Thoracic aorta endothelial cell (primary cell): ENCODE measurements at places on chromosomes 2 and 18. TPM values are rescaled to one million over a fixed set of nuclear protein-coding genes. Genes with fewer than 3 reads are reported as not detected.

Gene ZAP70
- under 0.01 TPM in 1 of 2 replicates, not detected in the other for total RNA-seq

Gene NT5C1B
- not detected in 2 replicates for total RNA-seq

Gene IL37
- not detected in 2 replicates for total RNA-seq

Gene PTMA
- 1,813 and 1,929 TPM in 2 replicates for total RNA-seq

Gene SERPINB3
- not detected in 2 replicates for total RNA-seq

Gene CUL3
- total RNA-seq, result 111 and 112 TPM in 2 replicates

Gene YWHAQ
- total RNA-seq, result 469 and 541 TPM in 2 replicates

Gene ERBB4
- 0.13 and 0.14 TPM in 2 replicates for total RNA-seq

Gene SP9
- total RNA-seq, result not detected in 2 replicates

Gene HOXD1
- 15.3 TPM in 1 of 2 replicates, not detected in the other for total RNA-seq

Gene G6PC2
- not detected in 2 replicates for total RNA-seq

Gene ALPP
- total RNA-seq, result not detected in 2 replicates

Gene CNGA3
- total RNA-seq, result under 0.01 TPM in 1 of 2 replicates, not detected in the other

Gene LIMS2
- total RNA-seq, result 11.2 and 11.8 TPM in 2 replicates

Gene REEP1
- total RNA-seq, result 0.29 and 0.80 TPM in 2 replicates
